Amygdala (tissue), 56 donors: ENCODE measurements at places on chromosomes 13 and 19.

DNA sequence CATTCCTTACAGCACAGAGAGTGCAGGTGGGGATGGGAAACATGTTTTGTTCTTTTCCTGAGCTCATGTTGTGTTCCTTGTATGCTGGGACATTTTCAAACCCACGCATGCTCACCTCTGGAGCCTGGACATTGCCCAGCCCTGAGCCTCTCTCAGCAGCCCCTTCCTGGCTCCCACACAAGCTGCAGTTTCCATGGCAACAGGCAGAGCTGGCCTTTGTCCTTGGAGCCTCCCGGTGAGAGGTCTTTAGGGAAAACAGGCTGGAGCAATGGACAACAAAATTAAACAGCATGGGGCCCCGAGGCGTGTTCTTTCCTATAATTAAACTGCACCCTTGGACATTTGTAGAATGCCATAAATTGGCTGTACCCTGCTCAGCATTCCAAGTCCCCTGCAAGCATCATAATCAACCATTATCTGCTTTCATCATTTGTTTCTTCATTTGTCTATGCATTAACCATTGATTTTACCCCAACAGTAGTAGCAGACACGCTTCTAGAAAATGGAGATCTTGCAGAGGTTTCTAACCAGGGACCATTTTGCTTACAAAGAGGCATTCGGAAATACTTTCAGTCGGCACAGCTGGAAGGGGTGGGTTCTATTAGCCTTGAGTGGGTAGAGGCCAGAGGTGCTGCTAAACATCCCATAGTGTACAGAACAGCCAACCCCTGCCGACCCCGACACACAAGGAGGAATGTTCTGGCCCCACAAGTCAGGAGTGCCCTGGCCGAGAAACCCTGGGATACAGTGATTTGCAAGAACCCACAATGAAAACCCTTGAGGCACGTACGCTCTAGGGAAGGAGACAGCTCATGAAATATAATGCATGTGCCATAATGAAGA is 133.4 kb upstream of the PEG3 start:
- no peak for DNase-seq

DNA sequence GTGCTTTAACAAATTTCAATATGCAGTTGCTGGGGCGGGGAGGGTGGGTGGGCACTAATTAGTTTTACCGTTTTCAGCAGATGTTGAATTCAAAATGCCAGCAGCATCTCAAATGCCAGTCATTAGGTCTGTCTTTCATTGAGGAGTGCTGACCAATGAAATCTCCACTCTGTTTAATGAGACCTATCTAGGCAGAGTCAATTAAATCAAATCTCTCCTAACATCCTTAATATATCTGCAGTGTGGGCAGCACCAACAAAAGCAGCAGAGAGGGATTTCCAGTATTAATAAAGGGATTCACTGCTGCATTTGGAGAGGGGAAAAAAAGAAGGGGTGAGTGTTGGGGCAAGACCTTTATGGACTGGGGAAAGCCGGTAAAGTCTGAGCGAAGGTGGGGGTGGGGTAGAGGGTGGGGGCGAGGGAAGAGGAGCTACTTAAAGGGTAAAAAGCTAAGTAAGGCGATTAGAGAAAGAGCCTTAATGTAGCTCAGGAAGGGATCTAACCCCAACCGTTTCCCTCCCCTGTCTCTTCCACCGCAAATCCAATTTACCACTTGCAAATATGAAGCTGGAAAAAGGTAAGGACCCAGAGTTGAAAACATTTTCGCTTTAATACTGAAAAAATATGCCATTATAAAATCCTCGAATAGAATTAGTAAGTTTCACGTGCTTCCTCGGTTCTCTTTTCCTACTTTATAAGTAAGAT is 4.5 kb downstream of the SLITRK1 start:
- no peak for DNase-seq

DNA sequence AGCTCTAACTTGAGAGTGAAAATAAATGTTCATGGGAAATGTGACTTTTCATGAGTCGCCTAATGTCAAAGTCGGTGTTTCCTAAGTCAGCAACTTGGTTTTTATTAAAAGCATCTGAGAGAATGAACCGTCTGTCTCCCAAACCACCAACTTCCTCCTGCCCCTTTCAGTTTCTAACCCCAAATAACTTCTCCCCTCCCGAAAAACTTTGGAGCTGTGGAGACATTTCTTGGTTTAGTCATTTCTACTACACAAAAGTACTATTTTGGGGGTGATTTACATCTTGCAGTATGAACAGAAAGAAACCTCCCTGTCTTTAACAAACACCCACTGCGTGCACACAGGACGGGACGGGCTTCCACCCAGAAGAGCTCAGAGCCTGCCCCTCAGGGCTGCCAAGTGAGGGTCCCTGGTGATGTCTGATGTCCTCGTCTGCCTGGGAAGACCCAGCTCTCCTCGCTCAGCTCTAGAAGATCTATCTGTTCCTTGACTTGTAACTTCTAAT is 65.0 kb downstream of the RASA3 start:
- DNase-seq = no peak

DNA sequence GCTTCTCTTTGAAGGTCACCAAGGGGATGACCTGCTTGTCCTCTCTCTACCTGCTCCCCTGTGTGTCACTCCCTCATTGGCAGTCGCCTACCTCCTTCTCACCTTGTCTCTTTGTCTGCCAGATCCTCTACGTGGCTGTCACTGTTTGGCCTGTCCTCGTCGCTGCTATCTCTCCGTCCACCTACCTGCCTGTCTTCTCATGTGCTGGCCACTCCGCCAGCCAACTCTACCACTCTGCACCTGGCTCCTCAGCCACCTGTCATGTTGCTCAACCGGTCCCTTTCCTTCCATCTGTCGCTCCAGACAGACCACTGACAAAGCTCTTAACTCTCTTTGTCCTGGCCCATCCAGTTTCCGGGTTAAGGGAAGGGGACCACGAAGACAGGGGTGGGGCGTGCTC is at the start of gene KLK12:
KLK12 (minus strand) TSS at position 299 of the 400 bp plus-strand sequence. CDS start 381 bp downstream, outside the sequence.
- DNase-seq = no peak

GRCh38 chr13:99577934-99578917 is 77.0 kb downstream of the TM9SF2 start:
- DNase-seq = no peak

GRCh38 chr13:36979361-36980050 is 19.6 kb downstream of the ALG5 start:
- no peak for DNase-seq

DNA sequence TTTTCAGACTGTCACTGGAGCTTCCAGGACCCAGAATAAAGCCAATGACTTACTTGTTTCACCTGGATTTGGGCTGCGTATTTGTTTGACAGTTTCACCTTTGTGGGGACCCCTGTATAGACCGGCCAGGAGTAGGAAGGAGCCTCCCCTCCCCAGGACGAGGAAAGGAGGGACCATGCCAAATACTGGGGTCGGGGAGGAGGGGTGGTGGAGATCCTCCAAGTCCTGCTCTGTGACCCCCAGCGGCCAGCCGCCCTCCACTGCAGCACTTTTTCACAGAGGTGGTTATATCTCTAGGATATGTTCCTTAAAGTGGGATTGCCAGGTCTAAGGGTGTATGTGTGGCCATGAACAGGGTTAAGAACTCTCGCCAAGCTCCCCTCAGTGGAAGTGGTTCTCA is 25.7 kb upstream of the ZNF492 start:
- DNase-seq = no peak

- DNase-seq = no peak
Observed at GRCh38 chr13:24661713-24662112, 18.5 kb upstream of the ATP12A start.

DNA sequence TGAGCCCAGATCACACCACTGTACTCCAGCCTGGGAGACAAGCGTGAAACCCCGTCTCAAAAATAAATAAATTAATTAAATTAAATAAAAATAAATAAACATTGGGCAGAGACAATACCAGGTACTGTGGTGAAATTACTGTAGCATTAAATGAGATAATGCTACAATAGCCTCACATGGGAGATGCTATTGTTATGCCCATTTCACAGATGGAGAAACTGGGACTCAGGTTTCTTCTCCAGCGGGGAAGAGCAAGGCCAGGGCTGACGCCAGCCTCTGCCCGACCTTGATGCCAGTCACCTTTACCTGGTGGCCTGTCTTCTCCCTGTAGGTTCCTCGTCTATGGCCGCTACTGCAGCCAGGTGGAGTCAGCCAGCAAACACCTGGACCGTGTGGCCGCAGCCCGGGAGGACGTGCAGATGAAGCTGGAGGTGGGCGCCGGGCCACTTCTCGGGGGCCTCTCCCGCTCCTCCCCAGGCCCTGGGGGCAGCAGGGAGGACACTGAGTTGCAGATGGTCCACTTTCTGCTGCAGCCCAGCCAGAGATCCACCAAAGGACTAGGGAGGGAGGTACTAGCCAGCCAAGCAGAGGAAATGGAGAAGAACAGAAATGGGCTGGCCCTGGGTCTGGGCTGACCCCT is 53.9 kb downstream of the VAV1 start:
- DNase-seq = no peak

DNA sequence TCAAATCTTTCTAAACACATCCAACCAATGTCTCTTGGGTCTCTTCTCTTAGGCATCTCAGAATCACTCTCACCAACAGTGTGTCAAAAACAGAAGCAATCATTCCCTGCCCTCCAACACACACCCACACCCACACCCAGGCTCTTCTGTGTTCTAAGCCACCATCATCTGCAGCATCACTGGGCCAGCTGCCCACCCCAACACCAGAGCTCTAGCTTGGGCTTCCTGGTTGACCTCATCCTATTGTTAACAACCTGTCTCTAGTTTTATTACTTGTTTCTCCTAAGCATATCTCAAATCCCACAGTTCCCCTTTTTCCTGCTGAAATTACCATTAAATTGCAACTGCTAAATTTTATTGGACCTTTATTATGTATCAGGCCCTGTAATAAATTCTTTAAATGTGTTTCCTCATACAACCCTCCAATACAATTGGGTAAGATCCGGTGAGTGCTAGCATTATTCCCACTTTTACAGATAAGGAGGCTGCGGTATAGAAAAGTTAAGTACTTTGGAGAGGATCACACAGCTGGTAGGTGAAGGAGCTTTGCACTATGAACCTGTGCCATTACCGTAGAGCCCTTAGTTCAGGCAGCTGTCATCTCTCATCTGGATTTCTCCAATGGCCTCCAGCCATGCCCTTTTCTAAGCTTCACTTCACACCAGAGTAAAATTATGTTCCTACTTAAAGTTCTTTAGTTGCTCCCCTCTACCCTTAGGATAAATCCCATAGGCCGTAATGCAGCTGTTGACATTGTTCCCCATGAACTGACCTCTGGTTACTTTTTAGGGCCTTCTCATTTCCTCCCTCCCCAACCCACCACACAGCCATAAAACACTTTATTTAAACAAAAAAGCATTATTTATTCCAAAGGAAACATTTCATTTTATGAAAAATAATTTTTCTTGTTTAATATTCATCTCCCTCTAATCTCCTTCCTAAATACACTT is 227.7 kb downstream of the B3GLCT start:
- no peak for DNase-seq

- DNase-seq = no peak
Observed at GRCh38 chr19:39927076-39927475, 7.4 kb downstream of the FCGBP start.

GRCh38 chr13:110307767-110308655 is 927 bp downstream of the COL4A2 start:
- DNase-seq = no peak

GRCh38 chr19:48365602-48366001 is 1.4 kb downstream of the SYNGR4 start:
- no peak for DNase-seq

DNA sequence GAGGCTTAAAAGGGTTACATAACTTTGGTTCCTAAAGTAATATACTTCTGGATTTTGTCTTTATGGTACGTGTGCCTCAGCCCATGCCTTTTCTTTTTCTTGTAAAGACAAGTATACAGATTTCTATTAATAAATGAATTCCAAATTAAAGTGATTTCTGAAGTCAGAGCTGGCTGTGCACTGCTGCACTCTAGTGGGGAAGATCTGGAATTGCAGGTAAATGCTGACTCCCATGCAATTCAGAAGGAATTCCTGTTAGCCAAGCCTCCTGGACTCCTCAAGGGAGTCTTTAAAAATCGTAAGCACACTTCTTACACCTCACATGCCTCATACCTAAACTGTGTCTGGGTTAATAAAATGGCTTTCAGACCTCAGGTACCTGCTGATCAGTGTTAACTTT is 118.4 kb upstream of the SLC7A1 start:
- no peak for DNase-seq

DNA sequence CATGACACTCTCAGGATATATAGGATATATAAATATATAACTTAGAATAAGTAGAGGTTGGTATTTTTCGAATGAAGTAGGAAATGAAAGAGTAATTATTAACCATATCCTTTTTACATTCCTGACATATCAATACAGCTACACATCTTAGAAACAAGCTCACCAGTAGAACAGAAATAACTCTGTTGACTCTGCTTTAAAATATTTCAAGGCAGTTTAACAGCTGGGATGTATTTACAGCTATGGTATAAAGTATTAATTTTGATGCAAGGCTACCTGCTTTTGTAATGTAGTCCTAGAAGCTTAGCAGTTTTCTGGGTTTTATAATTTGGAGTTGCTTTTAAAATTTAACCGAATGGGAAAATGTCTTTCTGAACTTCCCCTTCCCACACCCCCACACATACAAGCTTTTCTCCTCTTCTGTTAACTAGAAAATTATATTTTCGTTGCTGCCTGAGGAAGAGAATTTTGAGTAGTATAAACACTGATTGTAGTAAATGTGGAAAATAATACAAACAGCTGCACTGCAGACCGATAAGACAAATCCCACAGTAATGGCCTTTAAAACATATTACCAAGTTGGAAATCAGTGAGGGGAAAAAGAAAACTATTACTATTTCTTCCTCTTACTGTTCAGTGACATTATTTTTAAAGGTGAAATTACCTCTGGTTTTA is 147.7 kb downstream of the GGACT start:
- DNase-seq = no peak

GRCh38 chr19:7483720-7484201 is 5.1 kb downstream of the PEX11G start:
- no peak for DNase-seq

- no peak for DNase-seq
Observed at GRCh38 chr13:19266979-19267378, 85.4 kb upstream of the TUBA3C start.

DNA sequence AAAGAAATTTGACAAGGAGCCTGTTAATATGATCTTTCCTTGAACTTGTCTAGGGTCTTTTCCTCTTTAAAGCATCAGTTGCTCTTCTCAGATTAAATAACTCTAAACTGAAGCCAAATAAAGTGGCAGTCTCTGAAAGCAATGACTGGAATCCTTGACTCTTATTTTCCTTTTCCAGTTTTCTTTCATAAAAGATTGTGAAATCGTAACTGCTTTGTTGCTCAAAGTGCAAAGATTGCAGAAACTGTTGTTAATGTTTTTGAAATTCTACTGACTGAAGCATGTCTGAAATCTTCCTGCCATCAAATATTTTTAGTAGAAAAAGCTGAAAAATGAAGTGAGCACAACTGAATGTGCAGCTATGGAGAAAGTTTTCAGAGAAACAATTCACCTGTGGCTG is 1.9 kb downstream of the NHLRC3 start:
- DNase-seq = no peak
